ENCODE measurements at places on chromosomes 13 and 19.

GRCh38 chr19:40281381-40282208 lies 3.5 kb downstream of the AKT2 start:
- DNase-seq: no peak

- DNase-seq: no peak
Observed at GRCh38 chr19:44717603-44718002, 18.7 kb downstream of the CEACAM16 start.

DNA sequence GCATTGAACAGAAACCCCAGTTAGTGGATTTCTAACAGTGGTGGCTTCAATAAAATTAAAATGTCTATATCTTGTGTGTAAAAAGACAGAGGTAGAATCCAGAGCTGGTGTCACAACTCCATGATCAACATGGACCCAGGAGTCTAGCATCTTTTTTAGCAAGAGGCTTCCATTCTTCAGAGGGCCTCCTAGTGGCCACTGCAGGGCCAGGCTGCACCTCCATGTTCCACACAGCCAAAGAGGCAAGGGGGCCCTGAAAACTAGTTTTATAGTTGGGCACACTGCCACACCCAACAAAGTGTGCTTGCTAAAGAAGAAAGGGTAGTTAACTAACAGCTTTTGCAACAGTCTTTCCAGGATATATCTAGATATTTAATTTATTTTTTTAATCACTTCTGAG lies 12.9 kb downstream of the N4BP2L1 start:
- DNase-seq: no peak

DNA sequence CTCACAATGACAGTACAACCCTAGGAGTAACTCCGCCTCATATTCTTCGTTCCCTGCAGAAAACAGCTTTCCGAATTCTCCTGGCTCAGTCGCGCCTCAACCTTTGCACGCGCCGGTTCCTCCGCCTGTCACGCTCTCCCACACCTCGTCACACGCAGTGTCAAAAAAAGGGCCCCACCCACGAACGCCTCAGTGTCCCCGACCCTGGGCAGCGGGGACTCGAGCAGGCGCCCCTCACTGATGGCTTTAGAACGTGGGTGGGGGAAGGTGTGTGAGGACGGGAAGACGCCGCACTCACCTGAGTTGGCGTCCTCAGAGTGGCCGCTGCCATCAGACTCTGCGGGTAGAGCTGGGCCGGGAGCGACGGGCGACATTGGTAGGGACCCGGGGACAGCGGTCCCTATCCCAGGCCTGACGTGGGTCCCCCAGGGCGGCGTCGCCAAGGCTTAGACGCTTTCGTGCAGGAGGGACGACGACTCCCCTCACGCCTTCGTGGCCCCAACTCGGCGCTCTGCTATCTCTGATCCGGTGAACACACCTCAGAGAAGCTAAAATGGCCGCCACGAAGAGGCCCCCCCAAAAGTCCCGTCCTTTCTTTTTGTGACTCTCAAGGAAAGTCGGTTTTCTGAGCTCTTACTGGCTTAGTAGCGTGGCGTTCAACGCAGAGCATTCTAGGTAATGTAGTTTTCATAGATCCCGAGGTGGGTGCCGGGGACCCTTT lies at the start of gene ZNF154:
ZNF154 (minus strand) TSS at position 564 of the 721 bp plus-strand sequence; CDS start at position 331, 233 bp downstream.
- DNase-seq: no peak

GRCh38 chr13:63184693-63185092 lies 1769.0 kb upstream of the PCDH20 start:
- DNase-seq: no peak

DNA sequence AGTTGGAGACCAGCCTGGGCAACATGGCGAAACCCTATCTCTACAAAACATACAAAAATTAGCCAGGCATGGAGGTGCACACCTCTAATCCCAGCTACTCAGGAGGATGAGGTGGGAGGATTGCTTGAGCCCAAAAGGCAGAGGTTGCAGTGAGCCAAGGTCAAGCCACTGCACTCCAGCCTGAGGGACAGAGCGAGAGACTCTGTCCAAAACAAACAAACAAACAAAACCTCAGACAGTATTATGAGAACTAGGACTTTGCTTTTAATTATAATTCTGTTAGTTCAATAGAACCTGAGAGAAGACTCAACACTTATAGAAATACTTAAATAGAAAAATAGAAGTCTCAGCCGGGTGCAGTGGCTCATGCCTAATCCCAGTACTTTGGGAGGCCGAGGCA lies 31.1 kb upstream of the TPM4 start:
- DNase-seq: no peak

DNA sequence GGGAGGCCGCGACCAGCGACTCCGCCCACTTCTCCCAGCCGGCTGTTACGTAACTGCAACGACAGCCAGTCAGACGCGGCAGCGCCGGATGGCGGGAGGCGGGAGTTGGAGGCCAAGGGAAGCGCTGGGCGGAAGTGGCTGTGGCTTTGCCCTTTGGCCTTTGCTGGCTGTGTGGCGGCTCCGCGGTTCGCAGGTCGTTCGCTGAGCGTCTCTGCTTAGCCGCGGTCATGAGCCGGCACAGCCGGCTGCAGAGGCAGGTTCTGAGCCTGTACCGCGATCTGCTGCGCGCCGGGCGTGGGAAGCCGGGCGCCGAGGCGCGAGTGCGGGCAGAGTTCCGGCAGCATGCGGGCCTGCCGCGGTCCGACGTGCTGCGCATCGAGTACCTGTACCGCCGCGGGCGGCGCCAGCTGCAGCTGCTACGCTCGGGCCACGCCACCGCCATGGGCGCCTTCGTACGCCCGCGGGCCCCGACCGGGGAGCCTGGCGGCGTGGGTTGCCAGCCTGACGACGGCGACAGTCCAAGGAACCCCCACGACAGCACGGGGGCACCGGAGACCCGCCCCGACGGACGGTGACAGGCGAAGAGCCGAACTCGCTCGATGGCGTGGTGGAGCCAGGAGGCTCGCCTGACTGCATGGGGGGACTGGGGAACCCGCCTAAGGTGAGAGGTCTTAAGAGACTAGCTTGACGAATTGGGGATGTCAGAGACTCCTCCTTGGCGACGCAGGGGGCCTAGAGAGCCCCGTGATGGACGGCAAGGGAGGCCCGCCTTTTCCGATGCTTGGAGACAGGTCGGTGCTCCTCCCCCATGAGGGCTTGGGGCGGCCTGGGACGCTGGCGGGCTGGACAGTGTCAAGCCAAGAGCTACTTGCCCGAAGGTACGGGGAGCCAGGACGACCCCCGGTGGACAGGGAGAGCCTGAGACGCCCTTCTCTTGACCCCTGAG lies at the start of gene SDHAF1:
SDHAF1 (plus strand) TSS at position 141 of the 946 bp plus-strand sequence; CDS start at position 228, 87 bp downstream.
- peak; percentile 76 for DNase-seq

DNA sequence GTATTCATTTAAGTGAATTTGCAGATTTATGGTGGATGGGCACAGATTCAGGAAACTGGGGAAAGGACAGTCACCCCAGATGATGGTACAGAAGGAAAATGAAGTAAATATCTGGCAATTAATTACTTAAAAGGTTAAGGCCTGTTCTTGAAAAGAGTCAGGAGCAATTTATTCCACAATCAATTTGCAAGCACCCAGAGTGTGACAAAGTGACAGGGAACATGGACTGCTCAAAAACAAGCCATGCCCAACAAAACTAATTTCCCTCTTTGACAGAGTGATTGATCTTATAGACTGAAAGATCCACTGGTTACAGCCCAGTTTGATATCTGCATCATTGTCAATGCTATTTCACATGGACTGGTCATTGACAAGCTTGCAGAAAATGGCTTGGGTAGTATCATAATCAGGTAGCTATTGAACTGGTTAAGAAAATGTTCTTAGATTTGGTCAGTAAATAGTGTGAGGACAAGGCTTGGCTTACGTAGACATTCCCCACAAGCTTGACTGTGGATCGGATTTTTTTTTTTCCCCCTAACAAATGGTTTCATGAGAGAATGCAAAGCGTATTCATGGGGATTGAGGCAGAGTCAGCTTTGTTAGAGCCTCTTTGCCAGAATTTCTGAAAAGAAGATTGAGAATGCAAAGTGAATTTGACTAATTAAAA lies 584.6 kb downstream of the GPC6 start:
- DNase-seq: no peak

- no peak for DNase-seq
Observed at GRCh38 chr19:49749055-49749716, 13.9 kb downstream of the TSKS start.

GRCh38 chr13:95756072-95756471 lies 79.1 kb downstream of the DNAJC3 start:
- no peak for DNase-seq

DNA sequence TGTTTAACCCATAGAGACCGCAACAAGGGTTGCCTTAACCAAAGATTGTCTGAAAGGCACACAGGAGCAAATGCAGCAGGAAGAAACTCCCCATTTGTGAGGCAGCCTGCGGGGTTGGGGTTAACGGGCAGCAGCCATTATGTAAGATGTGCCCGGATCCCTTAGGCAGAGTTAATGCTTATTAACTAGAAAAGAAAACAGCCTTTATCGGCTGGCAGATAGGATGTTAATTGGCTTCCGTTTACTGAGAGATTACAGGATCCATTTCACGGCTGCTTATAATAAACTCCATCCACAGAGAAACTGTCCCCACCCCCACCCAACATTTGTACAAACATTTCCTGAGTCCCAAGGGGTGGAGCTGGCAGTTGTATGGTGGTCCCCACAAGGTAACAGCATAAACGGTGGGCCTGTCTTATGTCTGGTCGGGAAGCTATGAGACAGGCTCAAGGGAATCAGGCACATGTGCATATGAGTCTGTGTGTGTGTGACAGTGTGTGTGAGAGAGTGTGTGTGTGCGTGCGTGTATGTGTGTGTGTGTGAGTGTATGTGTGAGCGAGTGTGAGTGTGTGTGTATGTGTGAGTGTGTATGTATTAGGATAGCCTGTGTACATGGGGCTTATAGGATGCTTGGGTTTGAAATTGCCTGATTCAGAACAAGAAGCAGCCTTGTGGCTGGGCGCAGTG lies 10.5 kb downstream of the SLC25A42 start:
- no peak for DNase-seq

DNA sequence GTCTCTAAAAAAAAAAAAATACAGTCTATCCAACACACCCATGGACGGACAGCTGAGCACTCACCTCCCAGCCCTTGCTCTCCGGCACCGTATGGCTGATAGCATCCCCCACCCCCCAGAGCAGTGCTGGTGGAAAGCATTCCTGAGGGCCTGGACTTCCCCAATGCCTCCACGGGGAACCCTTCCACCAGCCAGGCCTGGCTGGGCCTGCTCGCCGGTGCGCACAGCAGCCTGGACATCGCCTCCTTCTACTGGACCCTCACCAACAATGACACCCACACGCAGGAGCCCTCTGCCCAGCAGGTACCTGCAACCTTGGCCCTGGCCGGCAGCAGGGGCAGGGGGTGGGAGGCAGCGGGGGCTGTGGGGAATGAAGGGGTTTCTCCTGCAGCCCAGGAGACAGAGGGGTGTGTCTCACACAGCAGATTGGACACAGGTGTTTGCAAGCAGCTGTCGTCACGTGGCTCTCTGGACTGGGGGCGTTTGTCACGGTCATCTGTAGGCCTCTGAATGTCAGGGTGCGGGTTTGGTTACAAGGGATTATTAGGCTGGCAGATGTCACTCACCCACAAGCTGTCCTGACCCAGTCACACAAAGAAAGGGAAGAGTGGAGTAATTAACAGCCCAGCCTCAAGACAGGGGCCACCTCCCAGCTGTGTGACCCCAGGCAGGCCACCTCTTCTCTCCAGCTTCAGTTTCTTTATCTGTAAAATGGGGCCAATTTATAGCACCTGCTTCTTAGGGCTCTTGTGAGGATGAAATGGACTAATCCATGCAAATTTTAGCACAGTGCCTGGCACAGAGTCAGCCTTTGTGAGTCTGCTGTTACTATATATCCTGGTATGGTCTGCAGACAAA lies 19.3 kb downstream of the PLD3 start:
- DNase-seq: no peak

DNA sequence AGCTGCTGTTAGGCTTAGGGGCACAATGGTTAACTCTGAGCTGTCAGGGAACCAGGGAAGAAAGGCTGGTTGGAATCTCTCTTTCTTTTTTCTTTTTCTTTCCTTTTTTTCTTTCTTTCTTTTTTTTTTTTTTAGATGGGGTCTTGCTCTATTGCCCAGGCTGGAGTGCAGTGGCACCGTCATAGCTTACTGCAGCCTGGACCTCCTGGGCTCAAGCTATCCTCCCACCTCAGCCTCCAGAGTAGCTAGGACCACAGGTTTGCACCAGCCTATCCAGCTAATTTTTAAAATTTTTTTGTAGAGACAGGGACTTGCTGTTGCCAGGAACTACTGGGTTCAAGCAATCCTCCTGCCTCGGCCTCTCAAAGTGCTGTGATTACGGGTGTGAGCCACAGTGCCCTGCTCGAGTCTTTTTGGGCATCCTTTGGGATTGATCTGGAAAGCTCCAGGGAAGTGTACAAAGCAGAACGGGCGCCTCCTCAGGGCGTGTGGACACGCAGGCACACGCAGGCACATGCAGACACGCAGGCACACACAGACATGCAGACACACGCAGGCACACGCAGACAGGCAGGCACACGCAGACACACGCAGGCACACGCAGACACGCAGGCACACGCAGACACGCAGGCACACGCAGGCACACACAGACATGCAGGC lies 99.2 kb downstream of the GADD45B start:
- no peak for DNase-seq

DNA sequence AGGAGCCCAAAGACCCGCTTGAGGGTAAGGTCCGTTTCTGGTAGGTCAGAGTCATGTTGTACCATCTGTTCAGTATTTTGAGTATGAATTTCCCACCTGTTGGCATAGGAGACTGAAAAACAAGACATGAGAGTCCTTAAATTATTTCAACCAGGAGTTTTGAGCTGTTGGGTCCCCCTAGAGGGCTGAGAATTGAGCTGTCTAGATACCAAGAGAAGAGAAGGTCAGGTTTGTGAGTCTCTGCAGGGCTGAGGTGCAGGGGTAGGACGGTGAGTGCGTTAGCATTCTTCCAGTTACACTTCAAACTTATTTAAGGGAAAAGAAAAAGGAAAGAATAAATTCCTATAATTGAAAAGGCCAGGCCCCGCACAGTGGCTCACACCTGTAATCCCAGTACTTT lies 5.0 kb downstream of the CBLC start:
- DNase-seq: no peak

DNA sequence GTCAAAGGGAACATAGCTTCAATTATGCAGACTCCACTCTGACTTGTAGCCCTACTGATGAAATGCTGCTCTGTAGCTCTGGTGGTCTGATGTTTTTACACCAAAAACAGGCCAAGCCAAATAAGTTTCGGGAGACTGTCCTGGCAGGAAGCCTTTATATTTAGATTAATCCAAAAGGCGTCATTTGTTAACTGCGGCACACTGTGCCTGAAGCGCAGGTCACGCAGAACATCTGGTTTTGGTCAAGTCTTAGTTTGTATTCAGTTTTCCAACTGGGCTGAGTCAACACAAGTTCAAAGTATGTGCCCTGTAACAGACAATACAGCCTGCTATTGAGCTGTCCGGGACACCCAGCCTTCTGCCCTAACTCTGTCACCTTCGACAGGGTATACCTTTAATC lies 154.6 kb upstream of the IPO5 start:
- DNase-seq: no peak

DNA sequence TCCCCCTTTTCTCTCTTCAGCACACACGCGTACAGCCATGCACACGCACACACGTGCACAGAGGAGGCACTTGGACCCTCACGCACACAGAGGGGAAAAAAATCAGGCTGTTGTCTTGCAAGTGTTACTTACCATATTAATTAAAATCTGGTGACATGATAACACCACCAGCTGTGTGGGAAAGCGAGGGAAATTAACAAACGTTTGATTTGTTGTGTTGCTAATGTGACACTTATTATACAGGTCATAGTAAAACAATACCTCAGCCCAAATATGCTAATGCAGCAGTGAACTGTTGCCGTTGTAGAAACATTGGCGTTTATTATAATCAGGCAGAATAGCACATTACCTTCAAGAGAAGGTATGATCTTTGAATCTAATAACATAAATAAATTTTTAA lies 211.7 kb downstream of the TEX29 start:
- no peak for DNase-seq
